ENCODE measurements at places on chromosomes 12 and 14.

DNA sequence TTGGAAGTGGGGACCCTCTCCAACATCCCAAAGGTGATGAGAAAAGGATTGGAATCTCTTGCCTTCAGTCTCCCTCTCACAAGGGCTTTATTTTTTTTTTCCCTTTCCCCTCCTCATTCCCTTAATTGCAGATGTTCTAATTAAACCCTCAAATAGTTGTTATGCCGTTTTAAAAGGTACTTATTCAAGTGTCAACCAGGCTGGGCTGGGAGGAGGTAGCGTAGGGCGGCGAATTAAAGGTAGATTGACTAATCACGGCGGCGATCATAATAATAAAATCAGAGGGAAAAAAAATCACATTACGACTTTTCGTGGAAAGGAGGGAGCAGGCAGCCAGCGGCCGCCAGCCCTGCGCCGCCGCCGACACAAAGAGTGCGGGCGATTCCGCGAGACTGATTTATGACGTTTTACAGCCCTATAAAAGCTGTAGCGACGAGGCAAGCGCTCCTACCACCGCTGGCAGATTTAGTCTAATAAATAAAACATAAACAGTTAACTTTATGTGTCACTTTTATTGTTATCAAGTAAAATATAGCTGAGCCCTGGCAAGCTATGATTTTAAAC lies 1.7 kb upstream of the HOXC4 start:
- no peak for DNase-seq

- DNase-seq, result no peak
Measured at GRCh38 chr14:61644175-61644574, 51.1 kb upstream of the HIF1A start.

GRCh38 chr14:59925797-59926196 lies 5.9 kb downstream of the LRRC9 start:
- no peak for DNase-seq

DNA sequence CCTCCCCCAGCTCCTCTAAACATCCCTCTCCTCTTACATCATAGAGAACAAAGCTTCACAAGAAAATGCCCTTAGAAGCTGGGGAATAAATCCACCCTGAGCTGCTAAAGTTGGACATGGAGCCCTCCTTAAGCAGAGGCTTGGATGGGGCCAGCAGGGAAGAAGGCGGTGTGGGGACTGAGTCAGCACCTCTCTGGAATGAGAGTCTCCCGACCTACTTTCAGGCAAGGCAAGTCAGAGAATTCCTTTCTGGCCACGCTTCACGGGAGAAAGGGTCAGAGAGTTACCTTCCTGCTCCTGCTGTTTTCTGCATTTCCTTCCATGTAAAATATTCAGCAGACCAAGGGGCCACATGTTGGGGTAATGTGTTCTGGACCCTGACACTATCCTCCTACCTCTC lies 113.3 kb upstream of the PRB2 start:
- no peak for DNase-seq

- no peak for DNase-seq
Measured at GRCh38 chr14:35866595-35867279, 40.6 kb downstream of the BRMS1L start.

Measured in stromal cell of bone marrow (primary cell).